ENCODE measurements at places on chromosomes 5 and 9.

DNA sequence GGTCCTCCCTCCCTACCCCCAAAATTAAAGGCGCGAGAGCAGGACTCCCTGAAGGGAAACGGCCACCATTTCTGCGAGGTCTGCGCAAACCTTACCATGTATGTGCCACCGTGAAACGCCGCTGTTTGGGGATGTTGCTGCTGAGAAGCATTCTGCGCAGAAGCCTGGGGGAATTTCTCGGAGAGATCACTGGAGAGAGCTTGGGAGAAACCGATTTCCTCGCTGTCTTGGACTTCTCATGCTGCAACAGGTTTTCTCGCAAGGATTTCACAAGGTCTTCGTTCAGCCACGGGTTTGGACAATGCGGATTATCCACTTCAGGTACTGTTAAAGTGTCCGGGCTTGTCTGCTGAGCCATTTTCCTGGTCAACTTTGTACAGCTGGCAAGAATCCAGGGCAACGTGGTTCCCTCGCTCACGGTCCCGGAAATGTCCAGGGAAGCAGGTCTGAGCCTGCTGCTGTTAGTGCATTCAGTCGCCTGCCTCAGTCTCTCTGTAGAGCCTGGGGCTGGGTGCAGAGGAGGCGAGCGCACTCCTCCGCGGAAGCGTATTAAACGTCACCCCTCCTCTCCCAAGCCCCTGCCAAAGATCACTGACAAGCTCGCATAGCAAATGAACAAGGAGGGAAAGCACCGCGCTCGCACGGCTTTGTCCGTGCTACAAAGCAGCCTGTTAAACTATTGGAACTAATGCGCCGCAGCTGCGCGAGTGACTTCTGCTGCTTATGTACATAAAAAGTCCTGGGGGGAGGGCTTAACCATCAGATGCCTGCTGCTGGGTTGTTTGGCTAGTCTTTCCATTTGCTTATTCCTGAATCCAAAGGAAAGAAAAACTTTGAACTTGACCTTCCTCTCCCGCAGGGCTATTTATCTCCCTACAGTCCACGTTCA lies 125.1 kb downstream of the PDE4D start:
- peak; percentile 64 for DNase-seq

DNA sequence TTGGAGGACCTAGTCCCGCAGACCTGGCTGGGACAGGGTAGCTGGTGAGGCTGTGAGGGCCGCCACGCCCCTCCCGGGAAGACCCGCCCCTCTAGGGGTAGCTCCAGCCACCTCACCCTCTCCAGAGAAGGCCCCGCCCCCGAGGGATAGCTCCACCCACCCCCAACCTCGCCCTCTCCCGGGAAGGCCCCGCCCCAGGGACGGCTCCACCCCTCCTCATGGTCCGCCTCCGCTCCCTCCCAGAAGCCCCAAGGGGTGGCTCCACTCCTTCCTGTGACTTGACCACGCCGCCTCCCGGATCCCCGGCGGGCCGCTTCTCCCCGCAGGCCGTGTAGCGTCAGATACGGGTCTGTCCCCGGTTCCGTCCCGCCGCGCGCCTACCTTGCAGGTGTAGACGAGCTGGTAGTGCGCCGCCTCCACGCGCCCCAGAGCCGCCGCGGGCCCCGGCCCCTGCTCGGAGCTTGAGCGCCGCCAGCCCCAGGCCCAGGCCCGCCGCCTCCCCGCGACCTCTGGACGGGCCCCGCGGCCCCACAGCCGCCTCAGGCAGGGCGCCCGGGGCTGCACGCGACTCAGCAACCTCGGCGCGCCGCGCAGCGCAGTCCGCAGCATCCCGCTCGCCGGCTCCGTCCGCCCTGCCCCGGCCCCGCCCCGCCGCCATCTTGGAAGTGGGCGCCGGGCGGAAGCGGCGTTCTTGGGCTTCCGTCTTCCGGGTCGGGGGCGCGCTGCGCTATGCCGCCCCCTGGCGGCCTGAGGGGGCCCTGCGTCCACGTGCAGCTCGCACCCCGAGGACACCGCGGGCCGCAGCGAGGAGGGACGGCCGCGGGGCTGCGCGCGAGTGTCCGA lies at the start of gene DNLZ:
TSS of gene DNLZ (minus strand) at position 639 of the 843 bp plus-strand sequence. CDS start at position 609, 30 bp downstream.
- DNase-seq = peak; percentile 94

DNA sequence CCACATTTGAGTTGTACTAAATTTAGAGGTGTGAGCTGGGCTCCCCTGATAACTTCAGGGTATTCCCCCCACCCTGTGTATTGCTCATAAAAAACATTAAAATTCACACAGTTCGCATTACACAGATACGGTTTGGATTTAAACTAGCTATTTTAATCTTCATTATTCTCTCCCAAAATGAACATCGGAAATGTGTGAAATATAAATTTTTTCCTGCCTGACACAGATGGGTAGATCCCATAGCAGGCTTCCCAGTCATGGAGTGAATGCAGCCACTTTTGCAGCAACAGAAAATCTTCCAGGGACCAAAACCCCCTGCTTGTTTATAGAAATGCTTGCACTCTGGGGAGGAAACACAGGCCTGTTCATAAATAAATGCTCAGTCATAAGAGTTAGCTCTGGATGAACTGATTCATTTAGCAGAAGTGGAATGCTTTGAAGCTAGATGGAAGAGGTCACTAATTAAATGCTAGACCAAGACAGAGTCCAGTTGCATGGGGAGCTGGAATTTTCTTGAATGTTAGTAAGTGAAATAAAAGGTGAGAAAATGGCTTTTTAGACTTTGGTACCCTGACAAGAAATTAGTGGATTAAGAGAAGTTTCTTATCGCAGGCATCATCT lies 115.6 kb downstream of the PDE8B start:
- no peak for DNase-seq

GRCh38 chr9:89311346-89312221 lies 589 bp downstream of the CKS2 start:
- DNase-seq = no peak

DNA sequence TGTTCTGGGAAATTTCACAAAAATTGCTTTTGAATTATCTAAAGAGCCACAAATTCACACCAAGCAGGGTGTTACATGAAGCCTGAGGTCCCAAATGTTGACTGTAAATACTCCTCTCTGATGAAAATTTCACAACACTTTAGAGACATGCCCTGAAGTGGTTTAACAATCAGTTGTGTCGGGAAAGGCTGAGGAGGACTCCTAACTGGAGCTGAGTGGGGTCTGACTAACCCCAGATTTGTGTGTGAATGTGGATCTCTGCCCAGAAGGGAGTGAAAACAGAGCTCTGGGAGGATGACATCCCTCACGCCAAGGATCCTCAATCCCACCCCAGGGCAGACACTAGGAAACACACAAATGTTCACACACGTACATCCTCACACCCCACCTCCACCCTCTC lies 31.1 kb upstream of the GRXCR2 start:
- DNase-seq = no peak

GRCh38 chr5:114377050-114377844 lies 15.4 kb downstream of the KCNN2 start:
- DNase-seq = no peak

DNA sequence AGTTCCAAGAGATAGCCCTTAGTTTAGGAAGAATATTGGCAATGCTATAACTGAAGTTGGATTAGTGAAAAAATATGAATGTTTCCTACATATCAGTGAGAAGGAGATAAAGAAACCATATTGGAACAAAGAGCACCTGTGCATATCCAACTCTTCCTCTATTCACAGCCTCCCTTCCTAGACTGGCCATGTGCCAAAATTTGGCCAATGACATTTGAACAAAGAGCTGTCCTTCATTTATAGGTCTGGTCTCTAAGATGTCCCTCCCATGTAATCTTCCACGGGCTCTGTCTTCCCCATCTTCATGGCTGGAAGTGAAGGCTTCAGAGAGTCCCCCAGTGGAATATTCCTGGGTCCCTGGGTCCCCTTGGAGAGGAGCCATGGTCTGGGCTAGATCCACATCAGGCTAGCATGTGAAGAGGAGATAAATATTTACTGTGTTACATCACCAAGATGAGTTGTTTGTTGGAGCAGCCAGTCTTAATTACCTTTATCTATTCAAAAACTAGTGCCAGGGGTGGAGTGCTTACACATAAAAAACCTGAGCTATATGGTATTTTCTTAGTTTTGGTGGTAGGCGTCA lies 190.0 kb upstream of the S1PR3 start:
- no peak for DNase-seq

- DNase-seq = no peak
These were observed 51.2 kb downstream of the DIAPH1 start for GRCh38 chr5:141567513-141568117.

DNA sequence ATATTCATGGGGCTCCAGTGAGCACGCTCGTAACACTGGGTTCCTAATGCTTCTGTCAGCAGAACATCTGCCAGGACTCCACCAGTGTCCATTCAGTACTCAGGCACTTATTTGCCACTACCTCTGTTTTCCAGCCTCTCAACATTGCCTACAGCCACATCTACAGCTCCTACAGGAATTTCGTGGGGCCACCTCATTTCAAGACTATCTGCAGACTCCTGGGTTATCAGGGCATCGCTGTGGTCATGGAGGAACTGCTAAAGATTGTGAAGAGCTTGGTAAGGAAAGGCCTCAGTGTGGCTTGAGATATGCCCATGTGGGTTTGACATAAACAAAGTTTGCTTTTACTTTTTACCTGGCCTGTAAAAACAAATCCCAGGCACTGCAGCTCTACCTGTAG lies 92.9 kb downstream of the CYFIP2 start:
- DNase-seq = peak; percentile 28

DNA sequence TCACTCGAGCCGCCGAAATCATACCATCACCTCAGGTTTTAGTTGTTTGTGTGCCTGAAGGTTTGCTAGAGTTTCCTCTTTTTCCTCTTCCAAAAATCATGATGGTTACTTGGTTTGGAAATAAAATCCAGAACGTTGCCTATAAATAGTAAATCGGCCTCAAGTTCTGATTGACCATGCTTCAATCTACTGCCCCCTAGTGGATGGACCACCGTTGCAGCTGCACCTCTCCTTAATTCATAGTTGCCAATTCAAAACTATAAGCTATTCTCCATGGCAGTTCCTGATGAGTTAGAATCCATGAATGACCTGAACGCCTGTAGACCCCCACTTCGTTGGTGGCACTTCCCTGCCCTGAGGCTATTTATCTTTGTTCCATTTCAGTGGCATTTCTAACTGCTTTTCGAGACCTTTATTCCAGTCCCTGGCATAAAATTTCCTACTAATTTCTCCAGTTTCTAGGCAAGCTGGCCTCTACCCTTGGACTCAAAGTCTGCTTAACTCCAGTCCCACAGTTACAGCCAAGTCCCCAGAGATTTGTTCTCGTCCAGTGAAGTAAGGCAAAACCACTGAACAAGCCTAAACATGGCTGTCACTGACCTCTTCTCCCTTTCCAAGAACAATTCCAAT lies 422.6 kb downstream of the EFNA5 start:
- no peak for DNase-seq

DNA sequence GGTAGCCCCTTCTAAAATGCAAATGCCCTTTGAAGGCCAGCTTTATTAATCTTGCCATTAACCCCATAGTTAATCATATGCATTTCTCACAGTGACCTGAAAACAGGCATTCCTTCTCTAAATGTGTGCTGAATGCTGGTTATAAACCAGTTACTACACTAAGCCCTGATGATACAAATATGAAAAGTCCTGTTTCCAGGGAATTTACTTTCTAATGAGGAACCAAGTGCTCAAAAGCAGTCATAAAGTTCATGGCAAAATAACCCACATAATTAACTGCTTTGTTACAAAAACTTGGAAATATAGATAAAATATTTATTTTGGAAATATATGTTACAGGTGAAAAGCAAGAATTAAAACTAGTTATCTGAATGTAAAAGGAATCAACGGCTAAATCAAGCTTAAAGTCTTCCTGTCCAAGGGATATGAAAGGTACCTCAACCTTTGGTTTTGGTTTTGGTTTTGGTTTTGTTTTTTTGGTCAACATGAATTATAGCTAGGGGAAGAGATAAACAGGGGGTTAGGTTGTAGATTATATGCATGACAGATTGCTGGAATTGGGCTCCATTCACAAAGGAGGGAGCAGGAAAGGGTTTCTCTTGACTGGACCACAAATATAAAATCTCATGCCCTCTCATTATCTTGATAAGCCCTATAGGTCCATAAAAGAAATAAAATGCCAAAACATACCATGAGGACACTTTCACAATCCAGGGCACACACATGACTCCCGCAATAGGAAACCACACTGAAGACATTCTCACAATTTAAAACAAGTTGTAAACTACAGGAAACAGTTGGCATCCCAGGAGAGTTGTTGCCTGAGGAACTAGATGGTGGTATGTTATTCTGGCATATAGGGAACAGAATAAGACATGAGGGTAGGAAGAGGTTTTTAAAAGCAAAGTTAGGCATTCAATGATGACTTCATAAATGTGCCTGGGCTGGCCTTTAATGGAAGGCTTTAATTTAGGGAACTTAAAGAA lies 46.7 kb upstream of the MACIR start:
- no peak for DNase-seq

DNA sequence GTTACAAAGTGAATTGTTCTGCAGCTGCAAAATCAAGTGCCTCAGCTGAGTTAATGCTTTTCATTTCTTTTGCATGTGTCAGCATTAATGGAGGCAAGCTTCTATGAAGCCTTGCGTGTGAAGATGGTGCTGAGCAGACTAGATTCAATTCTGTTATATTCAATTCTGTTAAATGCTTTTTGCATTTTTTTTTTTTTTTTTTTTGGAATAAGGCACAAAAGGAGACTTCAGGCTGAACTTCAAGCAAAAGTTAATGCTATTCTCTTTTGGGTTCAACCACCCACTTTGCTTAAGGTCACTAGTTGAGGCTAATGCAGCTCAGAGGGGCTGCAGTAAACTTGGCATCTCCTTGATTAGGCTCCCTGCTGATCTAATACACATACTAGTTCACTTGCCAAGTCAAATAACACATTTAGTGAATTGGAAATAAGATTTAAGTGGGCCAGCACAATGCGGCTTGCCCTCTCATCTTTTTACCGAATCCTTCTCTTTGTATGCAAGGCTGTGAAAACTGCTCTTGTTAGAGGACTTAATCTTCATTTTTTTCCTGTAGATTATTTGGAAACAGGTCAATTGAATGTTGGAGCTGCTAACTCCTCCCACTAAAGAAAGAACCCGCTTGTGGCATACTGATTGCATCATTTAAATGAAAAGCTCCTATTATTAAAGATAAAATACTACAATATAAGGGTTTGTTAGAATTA lies 1020.2 kb downstream of the NR2F1-AS1 start:
- DNase-seq = no peak

DNA sequence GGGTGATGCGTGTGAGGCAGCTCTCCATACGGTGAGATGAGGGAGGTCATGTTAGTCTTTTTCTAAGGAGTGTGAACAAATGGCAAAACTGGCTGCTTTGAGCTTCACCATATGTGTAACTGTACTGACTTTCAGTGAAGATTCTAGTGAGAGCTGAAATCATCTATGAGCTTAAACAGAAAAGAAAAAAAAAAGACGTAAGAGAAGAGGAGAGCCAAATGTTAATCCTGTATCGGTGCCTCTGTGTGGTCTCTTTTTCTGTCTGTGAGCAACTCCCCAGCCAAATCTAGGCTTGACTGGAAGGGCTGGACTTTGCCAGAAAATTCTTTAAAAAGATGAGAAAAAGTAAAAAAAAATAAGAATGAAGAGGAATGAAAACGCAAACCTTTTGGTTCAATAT lies 209.7 kb upstream of the TUT7 start:
- no peak for DNase-seq

GRCh38 chr5:64629841-64630240 lies 60.5 kb upstream of the SHISAL2B start:
- no peak for DNase-seq
